Myometrial cell (primary cell): ENCODE measurements at places on chromosomes 1 and 21. TPM values are rescaled to one million over a fixed set of nuclear protein-coding genes. Genes with fewer than 3 reads are reported as not detected.

SPRTN gene
- 14.1 and 28.0 TPM in 2 replicates for total RNA-seq

LRRC3 gene
- 0.18 and 0.29 TPM in 2 replicates for total RNA-seq

FAM177B gene
- total RNA-seq, result not detected in 2 replicates

GLRX2 gene
- 13.3 and 22.2 TPM in 2 replicates for total RNA-seq

AMY2A gene
- not detected in 2 replicates for total RNA-seq

INSRR gene
- not detected in 2 replicates for total RNA-seq

NHLH1 gene
- not detected in 2 replicates for total RNA-seq

VWA5B1 gene
- total RNA-seq, result not detected in 2 replicates

EYA3 gene
- total RNA-seq, result 18.7 and 19.1 TPM in 2 replicates

DHRS3 gene
- 82.8 and 86.8 TPM in 2 replicates for total RNA-seq

F11R gene
- total RNA-seq, result 0.53 and 0.86 TPM in 2 replicates

PDC gene
- not detected in 2 replicates for total RNA-seq

FAM72C gene
- total RNA-seq, result 2.5 and 3.5 TPM in 2 replicates

HSD11B1 gene
- 155 and 182 TPM in 2 replicates for total RNA-seq

RNU5D-1 gene
- not detected in 2 replicates for total RNA-seq

L1TD1 gene
- 0.18 TPM in 1 of 2 replicates, not detected in the other for total RNA-seq

ATP6V1G3 gene
- total RNA-seq, result not detected in 2 replicates

NBPF10 gene
- total RNA-seq, result 0.58 and 1.1 TPM in 2 replicates

AMPD1 gene
- not detected in 2 replicates for total RNA-seq
